ENCODE measurements at places on chromosomes 3 and 15.

- ATAC-seq: no peak
- H3K27ac ChIP-seq: no peak overlapping the region
These were observed 1.7 kb downstream of the GLYCTK start for GRCh38 chr3:52289338-52289746.

DNA sequence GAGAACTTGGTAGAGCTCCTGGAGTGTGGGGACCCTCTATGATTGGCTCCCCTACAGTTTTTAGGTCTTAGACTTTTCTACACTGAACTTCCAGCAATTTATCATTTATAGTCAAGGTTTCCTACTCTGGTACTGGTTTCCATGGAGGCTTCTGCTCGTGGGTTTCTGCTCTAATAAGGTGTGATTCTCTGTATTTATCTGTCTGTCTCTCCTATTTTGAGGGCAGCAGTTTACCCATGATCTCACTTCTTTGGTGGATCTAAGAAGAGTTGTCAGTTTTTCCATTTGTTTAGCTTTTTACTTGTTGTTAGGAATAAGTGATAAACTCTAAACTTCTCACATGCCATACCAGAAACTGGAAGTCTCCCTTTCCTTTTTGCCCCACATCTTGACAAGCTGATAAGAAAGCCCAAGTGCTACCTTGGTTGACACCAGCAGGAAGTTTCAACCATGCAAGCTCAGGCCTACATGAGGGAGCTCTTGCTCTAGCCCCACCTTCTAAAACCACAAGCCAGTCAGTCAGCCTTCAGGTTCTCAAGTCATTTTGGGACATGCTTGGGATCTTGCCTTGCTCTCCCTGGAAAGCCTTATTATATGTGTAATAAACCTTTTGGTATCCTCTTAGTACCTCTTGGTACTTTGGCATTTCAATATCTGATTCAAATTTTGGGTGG is 10.0 kb downstream of the TIMMDC1 start:
- H3K4me1 ChIP-seq: peaks cover 26% of the 10 kb centered on the region
- peak overlapping the region; percentile 5 for H3K27ac ChIP-seq

DNA sequence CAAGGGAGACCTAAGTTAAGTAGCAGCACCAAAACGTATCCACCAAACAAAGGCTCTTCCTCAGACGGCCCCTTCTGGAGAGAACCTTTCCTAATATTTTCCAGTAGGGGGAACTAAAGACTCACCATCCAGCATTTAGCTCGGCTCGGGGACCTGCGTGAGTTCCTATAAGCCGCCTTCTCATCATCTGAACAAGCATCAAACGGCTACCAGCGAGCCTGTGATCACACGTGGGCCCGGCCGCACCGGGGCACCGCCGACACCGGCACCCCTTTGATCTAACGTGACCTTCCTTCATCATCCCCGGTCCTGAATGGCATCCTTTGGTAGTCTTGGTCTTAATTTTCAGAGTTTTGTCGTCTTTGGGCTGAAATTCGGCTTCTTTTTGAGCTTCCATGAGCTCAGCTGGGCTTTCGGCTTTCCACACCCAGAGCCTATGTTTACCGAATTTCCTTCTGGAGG is 1.4 kb upstream of the ROBO2 start:
- no peak for ATAC-seq
- no peak overlapping the region for H3K4me3 ChIP-seq
- no peak overlapping the region for H3K27ac ChIP-seq
- no peaks in the 10 kb centered on the region for H3K36me3 ChIP-seq
- no peaks in the 10 kb centered on the region for H3K4me1 ChIP-seq

DNA sequence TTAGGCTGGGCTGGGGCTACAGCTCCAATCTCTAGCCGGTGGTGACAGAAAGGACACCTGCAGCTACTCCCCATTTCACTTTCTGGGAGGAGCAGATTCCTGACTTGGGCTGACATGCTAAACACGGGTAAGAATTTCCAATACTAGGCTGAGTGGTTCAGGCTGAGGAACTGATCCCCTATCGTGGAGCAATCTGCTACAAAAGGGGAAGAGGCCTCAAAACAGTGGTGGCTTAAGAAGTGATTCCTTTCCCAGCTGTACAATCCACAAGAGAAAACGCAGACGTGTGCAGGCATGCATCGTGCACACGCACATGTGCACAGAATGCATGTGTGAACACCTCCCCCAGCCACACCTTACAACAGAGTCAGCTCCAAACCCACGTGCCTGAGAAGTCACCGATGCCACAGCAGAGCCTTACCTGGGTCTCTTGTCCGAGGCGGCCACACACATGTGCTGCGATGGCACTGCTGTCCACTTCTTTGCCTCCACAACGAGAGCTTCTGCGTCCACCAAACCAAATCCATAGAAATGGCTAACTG is 86.7 kb upstream of the SNRPA1 start:
- no peak overlapping the region for H3K27ac ChIP-seq
- ATAC-seq: peak; percentile 13
- no peaks in the 10 kb centered on the region for H3K4me1 ChIP-seq
- no peak overlapping the region for H3K4me3 ChIP-seq

- H3K27ac ChIP-seq: no peak overlapping the region
- H3K27me3 ChIP-seq: no peaks in the 10 kb centered on the region
- no peak for ATAC-seq
- H3K36me3 ChIP-seq: no peaks in the 10 kb centered on the region
- H3K4me3 ChIP-seq: no peak overlapping the region
- no peaks in the 10 kb centered on the region for H3K4me1 ChIP-seq
These were observed 486.0 kb upstream of the AGTR1 start for GRCh38 chr3:148211725-148212124.

DNA sequence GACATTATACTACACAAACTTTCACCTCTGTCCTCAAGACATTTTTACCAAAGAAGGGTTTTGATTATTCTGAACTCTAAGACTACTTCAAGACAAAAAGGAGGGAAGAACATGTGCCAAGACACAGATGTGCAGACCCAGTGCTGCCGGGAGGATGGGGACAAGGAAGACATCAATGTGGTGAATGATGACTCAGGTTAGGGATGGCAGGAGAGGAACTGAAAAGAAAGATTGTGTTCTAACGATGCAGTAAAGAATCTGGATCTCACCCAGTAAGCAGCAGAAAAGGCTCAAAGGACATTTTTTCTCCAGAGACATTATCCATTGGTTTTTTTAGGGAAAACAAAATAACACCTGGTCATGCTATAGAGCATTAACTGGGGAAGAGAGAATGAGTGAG is 449.9 kb upstream of the NR2F2 start:
- ATAC-seq: no peak
- H3K27me3 ChIP-seq: no peaks in the 10 kb centered on the region
- H3K4me3 ChIP-seq: no peak overlapping the region
- H3K36me3 ChIP-seq: no peaks in the 10 kb centered on the region

GRCh38 chr3:21795921-21796320 is 44.9 kb upstream of the ZNF385D start:
- no peaks in the 10 kb centered on the region for H3K4me1 ChIP-seq
- H3K27me3 ChIP-seq: no peaks in the 10 kb centered on the region
- no peak overlapping the region for H3K4me3 ChIP-seq
- ATAC-seq: no peak

Data from stimulated activated memory B cell treated with anti-CD40 and anti-IgM and Interleukin-4, amounts not matched to agents 10 μg/mL and 1 μg/mL and 100 μg/mL, for 72 hours (primary cell).